ENCODE measurements at places on chromosomes 13 and 19. TPM values are rescaled to one million over a fixed set of nuclear protein-coding genes. Genes with fewer than 3 reads are reported as not detected.

PSG2 gene
- not detected for total RNA-seq

C19orf73 gene
- not detected for total RNA-seq

DNA sequence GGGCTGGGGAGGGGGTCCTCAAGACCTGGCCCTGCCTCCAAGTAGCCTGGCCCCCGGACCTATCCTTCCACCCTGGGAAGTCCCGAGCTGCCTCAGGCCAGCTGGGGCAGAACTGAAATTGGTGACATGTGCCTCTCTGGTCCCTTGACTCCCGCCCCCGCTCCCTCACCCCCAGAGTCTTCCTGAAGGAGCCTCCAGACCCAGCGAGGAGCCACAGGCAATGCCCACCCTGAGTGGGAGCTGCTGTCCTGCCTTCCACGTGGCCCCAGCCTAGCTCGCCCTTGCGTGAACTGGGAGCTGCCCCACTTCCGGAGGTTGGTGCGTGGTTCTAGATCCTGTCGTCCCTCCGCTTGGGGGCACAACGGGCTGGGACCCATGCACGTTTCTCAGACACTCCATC lies 34.6 kb downstream of the CEBPA start:
- no peak for DNase-seq

- DNase-seq, result no peak
Measured at GRCh38 chr13:100764937-100765336, 90.3 kb upstream of the TMTC4 start.

- DNase-seq, result no peak
Measured at GRCh38 chr13:78239714-78240113, 321.1 kb upstream of the EDNRB start.

- DNase-seq, result no peak
Measured at GRCh38 chr19:16266586-16266942, 58.1 kb upstream of the KLF2 start.

- no peak for DNase-seq
Measured at GRCh38 chr13:21569686-21570085, 34.3 kb downstream of the MICU2 start.

GRCh38 chr13:22285867-22286266 lies 615.0 kb downstream of the FGF9 start:
- no peak for DNase-seq

GRCh38 chr19:1675633-1676350 lies 23.4 kb upstream of the TCF3 start:
- DNase-seq, result no peak
